ENCODE measurements at places on chromosomes 5 and 9.

- no peak for DNase-seq
Measured at GRCh38 chr5:36733183-36733582, 126.8 kb downstream of the SLC1A3 start.

DNA sequence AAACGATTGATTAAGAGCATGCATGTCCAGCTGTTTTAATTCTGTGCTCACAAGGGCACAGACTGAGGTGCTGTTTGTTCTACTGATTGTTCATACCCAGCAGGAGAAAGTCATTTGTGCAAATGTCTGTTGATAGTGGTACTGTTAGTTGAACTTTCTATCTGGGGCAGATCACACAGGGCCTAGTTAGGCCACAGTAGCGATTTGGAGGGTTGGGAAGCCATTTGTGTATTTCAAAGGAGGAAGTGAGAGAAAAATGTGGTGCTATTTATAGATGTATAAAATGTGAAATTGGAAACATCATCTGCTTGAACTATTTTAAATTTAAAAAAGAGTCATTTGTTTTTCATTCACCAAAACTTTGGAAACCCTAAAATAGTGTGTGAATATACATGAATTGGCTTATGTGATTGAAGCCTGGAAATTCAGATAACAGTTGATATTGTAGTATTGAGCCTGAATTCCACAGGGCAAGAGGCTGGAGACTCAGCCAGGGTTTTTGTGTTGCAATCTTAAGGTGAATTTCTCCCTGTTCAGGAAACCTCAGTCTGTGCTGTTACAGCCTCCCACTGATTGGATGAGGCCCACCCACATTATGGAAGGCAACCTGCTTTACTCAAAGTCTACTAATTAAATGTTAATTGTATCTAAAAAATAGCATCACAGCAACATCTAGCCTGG is 162.0 kb upstream of the CDKN2B start:
- no peak for DNase-seq

GRCh38 chr9:135743546-135744332 is 41.8 kb downstream of the KCNT1 start:
- DNase-seq, result no peak

GRCh38 chr5:150551066-150551465 is 43.1 kb downstream of the NDST1 start:
- no peak for DNase-seq

GRCh38 chr5:129670957-129671500 is 76.9 kb upstream of the MINAR2 start:
- DNase-seq, result no peak

GRCh38 chr9:133861086-133861485 is 122.9 kb upstream of the SARDH start:
- no peak for DNase-seq

DNA sequence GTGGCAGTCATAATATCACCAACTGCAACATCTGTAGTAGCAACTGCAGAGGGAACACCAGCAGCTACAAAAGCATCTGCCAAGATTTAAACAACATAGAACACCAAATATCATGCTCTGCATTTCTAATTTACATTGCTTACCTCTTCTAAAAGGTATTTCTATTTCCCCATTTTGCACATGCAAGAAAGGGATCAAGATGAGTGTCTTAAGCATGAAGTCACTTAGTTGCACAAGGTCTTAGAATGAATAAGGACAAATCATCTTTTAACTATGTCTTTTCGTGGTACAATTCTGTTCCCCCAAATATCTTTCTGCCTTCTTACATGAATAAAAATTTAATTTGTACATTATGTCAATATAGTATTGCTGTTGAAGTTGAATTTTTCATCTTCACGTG is 1746.4 kb downstream of the EFNA5 start:
- no peak for DNase-seq

- DNase-seq, result no peak
Measured at GRCh38 chr5:124257048-124257447, 489.4 kb downstream of the ZNF608 start.

- no peak for DNase-seq
Measured at GRCh38 chr5:134554319-134555222, 29.1 kb downstream of the JADE2 start.

GRCh38 chr9:7209016-7209715 is 451.4 kb downstream of the KDM4C start:
- DNase-seq, result no peak

- no peak for DNase-seq
Measured at GRCh38 chr9:107261106-107261505, 22.0 kb upstream of the RAD23B start.

DNA sequence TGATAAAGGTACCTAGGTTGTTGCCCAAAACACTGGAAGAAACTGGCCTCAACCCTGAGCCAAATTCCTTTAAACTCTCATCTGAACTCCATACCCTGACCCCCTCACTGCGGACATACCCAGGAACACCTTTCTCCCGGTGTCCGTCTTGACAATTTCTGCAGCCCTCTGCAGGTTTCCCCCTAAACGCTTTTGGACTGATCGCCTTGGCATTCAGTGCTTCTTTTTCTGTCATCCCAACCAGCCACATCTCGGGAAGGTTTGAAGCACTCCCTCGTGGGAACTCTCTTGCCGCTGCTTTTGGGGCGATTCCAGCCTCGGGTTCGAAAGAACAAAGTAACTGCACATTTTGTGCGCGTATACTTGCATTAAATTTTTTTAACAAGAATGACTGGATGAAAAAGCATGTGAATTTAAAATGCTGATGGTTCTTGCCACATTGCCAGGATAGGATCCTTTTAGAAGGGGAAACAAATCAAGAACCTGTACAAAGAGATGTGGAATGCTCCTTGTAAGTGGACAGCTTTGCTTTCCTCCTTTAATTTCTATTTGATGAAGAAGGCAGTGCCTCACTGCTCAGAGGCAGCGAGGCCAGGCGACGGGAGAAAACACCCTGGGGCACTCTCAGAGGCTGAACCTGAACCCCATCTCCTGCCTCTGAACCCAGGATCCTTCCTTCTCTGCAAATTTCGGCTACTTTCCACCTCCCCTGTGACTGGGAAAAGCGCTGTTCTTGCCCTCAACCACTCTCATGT is 615 bp downstream of the PSMD5 start:
- no peak for DNase-seq

GRCh38 chr5:410911-411517 is 32.0 kb upstream of the EXOC3 start:
- DNase-seq, result no peak

DNA sequence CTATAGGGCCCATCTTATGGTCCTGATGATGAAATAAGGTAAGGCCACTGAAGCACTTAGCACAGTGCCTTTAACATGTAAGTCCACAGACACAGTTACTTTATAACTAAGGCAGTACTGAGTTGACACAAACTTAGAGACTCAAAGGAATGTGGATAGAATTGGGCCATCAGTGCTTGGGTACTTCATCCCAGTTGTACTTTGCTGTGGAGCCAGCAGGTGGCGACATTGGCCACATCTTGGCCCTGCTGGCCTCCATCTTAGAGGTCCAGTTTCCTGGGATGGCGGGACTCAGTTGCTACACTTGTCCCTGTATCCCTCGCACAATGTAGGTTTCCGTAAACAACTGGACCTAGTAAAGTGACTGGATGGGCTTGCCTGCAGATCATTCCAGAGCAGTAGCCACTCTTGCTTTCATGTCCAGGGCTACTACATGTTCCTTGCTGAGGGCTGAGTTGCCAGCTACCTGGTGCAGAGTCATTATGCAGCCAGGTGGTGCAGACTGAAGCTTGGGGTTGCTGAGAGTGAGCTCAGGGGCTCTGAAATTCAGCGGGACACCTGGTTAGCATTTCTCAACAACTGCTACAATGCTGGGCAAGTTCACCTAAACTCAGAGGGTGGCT is 10.6 kb downstream of the MTAP start:
- DNase-seq, result peak; percentile 45

- DNase-seq, result no peak
Measured at GRCh38 chr5:132076202-132076830, 2.7 kb downstream of the CSF2 start.

GRCh38 chr5:15420201-15420600 is 79.8 kb upstream of the FBXL7 start:
- no peak for DNase-seq

- DNase-seq, result no peak
Measured at GRCh38 chr9:112110094-112110776, 64.9 kb downstream of the SUSD1 start.

- DNase-seq, result no peak
Measured at GRCh38 chr5:80978772-80979317, 18.7 kb downstream of the RASGRF2 start.

DNA sequence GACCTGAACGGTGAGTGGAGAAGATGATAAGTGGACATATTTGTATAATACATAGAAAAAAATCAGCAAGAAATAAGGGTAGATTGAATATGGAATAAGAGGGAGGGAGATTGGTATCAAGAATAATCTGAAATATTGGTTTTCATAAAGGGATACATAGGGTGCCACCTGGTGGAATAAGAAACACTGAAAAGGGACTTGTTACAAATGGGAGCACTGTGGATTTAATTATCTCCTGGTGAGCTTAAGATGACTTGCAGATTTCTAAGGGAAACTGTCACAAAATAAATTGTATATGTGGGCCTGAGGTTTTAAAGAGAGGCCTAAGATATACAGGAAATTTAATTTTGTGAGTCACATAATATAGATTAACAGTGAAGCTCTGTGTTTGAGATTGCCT is 1403.5 kb upstream of the CDH18 start:
- no peak for DNase-seq

GRCh38 chr9:12968093-12968492 is 193.3 kb downstream of the LURAP1L start:
- no peak for DNase-seq

- DNase-seq, result no peak
Measured at GRCh38 chr9:4269872-4270271, 30.0 kb downstream of the GLIS3 start.

- no peak for DNase-seq
Measured at GRCh38 chr5:179211068-179211467, 134.2 kb downstream of the ADAMTS2 start.

DNA sequence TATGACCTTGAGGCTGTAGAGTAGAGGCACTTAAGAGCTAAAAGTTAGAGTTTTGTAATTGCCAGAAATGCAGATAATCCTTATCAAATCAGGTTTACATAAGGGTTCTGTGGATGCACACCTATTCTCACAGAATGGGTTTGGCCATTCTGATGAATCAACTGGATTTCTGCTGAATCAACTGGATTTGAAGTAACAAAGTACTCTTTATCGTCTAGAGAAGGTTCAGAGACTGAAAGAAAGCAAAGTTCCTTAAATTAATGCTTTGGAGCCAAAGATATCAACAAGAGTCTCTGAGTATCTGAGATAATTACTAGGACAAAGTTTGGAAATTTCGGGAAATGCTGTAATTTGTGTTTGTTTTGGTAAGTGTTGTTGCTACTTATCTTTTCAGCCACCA is 669.6 kb upstream of the ZNF608 start:
- DNase-seq, result no peak

DNA sequence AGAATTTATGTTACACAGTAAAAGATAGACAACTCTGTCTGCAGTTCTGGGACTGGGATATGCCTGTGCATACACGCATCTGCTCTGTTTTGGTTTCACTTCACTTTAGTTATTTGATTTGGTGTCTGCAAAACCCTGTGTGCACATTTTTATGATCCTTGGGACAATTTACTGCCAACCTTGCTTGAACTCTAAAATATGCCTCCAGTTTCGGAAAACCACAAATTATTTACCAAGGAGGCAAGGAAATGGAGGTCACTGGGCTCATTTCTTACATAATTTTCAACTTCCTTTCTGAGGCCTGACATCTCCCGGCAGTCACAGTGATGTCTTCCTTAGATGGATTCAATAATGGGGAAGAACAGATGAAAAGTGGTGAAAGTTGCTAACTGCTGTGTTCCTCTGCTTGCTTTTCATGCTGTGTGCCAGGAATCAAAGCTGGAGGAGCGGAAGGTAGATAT is 61.2 kb upstream of the TAF11L2 start:
- DNase-seq, result no peak

DNA sequence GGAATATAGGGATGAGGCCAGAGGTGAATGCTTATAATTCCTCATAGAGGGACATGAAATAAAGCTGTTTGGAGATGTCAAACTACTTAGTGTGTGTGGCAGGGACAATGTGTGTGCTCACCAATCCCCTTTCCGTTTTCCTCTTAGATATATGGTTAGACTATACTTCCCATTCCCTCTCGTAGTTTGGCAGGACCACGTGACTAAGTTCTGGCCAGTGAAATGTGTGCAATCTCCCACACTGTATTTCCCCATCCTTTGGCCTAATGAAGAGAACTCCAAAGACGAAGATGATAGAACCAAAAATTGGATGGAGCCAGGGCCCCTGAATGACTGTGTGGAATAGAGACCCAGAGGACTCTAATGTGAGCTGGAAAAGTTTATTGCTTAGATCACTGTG is 233.4 kb upstream of the KLF4 start:
- no peak for DNase-seq

GRCh38 chr5:172640822-172641358 is at the start of gene NEURL1B:
TSS of gene NEURL1B (plus strand) at chr5:172641263. CDS start at chr5:172641407, 144 bp downstream.
- peak; percentile 46 for DNase-seq

DNA sequence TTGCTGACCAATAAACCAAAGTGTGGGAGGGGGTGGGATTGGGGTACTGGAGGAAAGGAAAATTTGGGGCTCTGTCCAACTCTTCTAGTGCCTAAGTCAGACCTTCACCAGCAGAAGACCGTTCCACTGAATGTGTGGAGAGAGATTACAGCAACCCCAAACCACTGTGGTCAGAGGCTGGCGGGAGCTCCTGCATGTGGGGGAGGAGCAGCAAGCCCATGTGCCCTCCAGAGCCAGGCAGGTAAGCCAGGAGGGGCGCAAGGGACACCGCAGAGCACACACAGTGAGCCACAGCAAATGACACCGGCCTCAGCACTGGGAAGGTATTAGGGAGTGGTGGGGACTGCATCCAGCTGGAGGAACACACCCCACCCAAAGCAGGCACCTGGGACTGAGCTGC is 62.9 kb downstream of the SMIM23 start:
- no peak for DNase-seq

- no peak for DNase-seq
Measured at GRCh38 chr9:89635816-89636215, 31.0 kb downstream of the GADD45G start.

DNA sequence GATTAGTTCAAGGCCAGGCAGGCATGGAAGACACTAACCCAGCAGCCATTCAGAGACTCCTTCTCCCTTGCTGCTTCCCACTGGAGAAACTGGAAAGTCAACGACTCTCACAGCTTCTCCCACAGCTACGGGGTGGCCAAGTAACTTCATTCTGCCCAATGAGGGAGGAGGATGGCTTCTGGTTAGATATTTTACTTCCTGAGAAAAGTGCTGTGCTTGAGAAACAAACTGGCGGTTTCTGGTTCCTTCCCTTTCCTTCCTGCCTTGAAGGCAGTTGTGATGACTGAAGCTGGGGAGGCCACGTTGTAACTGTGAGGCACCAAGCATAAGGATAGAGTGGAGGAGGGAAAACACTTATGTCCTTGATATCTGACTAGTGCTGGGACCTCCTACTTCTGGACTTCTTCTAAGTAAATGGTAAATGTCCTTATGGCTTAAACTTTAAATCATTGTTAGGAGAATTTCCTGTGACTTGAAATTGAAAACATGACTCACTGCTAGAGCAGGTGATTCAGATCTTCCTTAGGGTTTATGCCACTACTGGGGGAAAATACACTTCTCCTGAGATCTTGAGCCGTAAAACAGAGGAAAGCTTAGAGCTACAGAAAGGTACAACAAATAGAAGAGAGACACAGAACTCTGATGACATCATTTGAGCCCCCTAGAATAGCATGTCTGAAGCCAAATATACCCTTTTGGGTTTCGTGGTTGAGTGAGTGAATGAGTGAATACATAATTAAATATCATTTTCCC is 3.1 kb upstream of the GNPDA1 start:
- peak; percentile 36 for DNase-seq

- DNase-seq, result no peak
Measured at GRCh38 chr5:32712481-32713360, 1.6 kb downstream of the NPR3 start.

Measured in COLO829 (cell line).